Hepatocyte (in vitro differentiated cells): ENCODE measurements at places on chromosomes 5 and 9. TPM values are rescaled to one million over a fixed set of nuclear protein-coding genes. Genes with fewer than 3 reads are reported as not detected.

DNA sequence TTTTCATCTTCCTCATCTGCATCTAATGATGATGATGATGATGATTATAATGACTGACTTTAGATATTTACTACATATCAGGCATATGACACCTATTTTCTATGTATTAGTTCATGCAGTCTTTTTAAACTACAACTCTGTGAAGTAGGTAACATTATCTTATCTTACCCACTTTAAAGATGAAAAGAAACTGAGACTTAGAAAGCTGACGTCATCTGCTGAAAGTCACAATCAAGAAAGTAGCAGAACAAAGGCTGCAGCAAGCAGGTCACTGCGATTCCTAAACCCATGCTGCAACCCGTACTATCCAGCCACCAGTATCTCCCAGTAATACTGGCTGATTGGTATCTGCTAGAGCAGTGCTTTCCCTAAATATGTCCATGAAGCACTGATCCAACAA, 40.1 kb upstream of the INSYN2B start:
- no peaks in the 10 kb centered on the region for H3K4me1 ChIP-seq
- H3K27ac ChIP-seq = no peak overlapping the region
- no peak for DNase-seq
- peaks cover 20% of the 10 kb centered on the region for H3K27me3 ChIP-seq
- no peaks in the 10 kb centered on the region for H3K36me3 ChIP-seq

GRCh38 chr5:37043693-37044092, 167.1 kb downstream of the NIPBL start:
- no peaks in the 10 kb centered on the region for H3K27me3 ChIP-seq
- no peaks in the 10 kb centered on the region for H3K4me1 ChIP-seq
- H3K4me3 ChIP-seq = no peak overlapping the region

- no peaks in the 10 kb centered on the region for H3K36me3 ChIP-seq
- H3K27ac ChIP-seq = no peak overlapping the region
- no peak overlapping the region for H3K4me3 ChIP-seq
- no peaks in the 10 kb centered on the region for H3K27me3 ChIP-seq
- H3K4me1 ChIP-seq = no peaks in the 10 kb centered on the region
- DNase-seq = peak; percentile 5
Observed at GRCh38 chr5:66436721-66437120, 159.5 kb upstream of the MAST4 start.

DNA sequence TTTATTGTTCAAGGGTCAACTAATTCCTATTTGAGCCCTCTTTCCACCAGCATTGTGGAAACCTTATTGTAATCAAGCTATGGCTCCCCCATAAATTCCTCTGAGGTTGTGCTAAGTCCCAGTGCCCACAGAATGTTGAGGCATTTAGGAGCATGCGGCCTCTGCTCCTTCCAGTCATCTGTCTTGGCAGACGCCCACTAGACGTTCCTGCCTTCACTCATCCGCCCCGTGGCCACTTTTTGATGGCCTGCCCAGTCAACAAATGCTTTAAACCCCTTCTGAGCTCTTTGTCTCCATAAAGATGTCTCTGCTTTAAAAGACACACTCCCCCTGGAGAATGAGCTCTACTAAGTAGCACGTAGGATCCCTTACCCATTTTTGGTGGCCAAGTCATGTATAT, 104.7 kb downstream of the GAS1 start:
- no peak overlapping the region for H3K27ac ChIP-seq
- H3K27me3 ChIP-seq = no peaks in the 10 kb centered on the region
- DNase-seq = no peak
- H3K36me3 ChIP-seq = no peaks in the 10 kb centered on the region

ADGRV1 gene
- total RNA-seq = 68.2 and 74.9 TPM in 2 replicates

- peaks cover 61% of the 10 kb centered on the region for H3K4me1 ChIP-seq
- no peak overlapping the region for H3K4me3 ChIP-seq
- H3K27me3 ChIP-seq = no peaks in the 10 kb centered on the region
- H3K27ac ChIP-seq = peak overlapping the region; percentile 27
- no peaks in the 10 kb centered on the region for H3K36me3 ChIP-seq
- no peak for DNase-seq
Observed at GRCh38 chr5:139181322-139181730, 16.8 kb downstream of the SIL1 start.

DNA sequence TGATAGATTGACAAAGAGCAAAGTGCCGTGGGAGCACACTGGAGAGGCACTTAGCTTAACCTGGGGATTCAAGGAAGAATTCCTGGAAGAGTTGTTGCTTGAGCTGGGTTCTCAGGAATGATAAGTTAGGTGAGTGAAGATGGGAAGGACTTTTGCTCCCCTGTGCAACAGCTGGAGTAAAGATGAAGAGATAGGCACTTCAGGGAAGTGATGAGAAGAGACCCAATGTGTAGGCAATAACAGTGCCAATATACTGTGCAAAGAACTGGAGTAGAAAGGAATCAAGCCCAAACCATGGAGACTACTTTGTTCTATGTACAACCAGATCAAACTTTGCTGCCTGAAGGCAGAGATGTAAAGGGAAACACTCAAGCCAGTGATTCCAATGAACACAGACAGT, 92.2 kb downstream of the ADGRV1 start:
- H3K27me3 ChIP-seq = no peaks in the 10 kb centered on the region
- DNase-seq = no peak
- H3K27ac ChIP-seq = no peak overlapping the region
- no peaks in the 10 kb centered on the region for H3K36me3 ChIP-seq

- H3K27ac ChIP-seq = peak overlapping the region; percentile 32
- H3K27me3 ChIP-seq = no peaks in the 10 kb centered on the region
- H3K4me3 ChIP-seq = no peak overlapping the region
- peak; percentile 55 for DNase-seq
Observed at GRCh38 chr9:89598926-89599325, 5.9 kb upstream of the GADD45G start.

- no peak overlapping the region for H3K4me3 ChIP-seq
- H3K27me3 ChIP-seq = no peaks in the 10 kb centered on the region
- no peaks in the 10 kb centered on the region for H3K36me3 ChIP-seq
- H3K4me1 ChIP-seq = no peaks in the 10 kb centered on the region
- DNase-seq = no peak
Observed at GRCh38 chr9:109408759-109409462, 88.1 kb upstream of the EPB41L4B start.

NRG2 gene
- 0.20 and 1.4 TPM in 2 replicates for total RNA-seq

DNA sequence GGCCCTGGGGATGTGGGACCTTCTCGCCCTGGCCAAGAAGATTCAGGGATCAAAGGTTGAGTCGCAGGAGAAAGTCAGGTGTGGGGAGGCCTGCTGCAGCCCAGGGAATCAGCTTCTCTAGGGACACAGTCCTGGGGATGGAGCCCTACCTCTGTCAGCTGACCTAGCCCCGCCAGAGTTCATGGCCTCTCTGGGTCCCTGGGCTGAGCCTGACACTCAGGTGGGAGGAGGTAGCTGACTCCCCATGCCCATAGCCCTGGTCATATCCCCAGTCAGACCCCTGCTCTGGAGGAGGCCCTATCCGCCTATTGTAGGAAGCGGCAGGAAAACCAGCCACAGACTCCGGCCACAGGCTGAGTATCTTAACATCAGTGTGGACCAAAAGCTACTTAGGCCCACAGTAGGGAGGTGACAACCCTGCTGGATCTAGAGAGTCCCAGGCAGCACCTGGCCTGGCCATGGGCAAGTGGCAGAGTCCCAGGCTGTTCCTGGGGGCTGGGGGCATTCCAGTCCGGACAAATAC, 15.0 kb upstream of the MRNIP start:
- no peak for DNase-seq
- H3K36me3 ChIP-seq = no peaks in the 10 kb centered on the region
- no peaks in the 10 kb centered on the region for H3K27me3 ChIP-seq
- no peak overlapping the region for H3K4me3 ChIP-seq
- H3K27ac ChIP-seq = no peak overlapping the region
